CD4-positive, alpha-beta T cell treated with Interleukin-17A for 1 hour (primary cell): ENCODE measurements at places on chromosomes 3 and 15.

GRCh38 chr15:80180986-80181385 is 28.2 kb downstream of the FAH start:
- DNase-seq, result no peak

DNA sequence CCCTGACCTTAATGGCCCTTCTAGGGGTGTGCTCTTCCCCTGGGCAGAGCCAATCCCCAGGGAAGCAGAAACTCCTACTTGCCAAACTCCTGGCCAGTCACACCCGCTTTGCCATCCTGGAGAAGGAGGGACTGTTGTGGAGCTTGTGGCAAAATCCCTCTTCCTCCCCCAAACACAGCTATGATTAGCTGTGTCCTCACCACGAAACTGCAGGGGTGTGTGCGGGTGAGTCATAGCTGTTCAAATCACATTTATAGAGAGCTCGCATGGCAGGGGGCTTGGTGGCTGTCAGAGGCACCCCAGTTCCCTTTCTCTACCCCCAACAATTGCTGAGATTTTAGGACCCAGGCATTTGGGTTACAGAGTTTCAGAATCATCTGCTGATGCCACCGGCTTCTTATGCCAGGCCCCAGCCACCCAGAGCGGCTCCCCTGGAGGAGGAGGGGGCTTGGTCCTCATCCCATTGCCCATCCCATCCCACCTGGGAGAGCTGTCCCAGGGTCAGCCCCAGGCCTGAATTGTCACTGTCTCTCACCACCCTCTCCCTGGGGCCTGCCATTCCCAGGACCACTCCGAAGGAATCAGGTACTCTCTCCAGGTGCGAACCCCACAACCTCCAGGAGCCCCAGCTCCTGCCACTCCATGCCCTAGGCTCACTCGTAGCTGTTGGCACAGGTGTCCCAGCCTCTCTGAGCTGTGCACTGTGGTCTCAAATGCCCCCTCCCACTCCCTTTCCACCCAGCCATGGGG is 28.8 kb upstream of the MAGEF1 start:
- no peak for DNase-seq

GRCh38 chr3:73772076-73772886 is 147.5 kb upstream of the PDZRN3 start:
- no peak for DNase-seq

DNA sequence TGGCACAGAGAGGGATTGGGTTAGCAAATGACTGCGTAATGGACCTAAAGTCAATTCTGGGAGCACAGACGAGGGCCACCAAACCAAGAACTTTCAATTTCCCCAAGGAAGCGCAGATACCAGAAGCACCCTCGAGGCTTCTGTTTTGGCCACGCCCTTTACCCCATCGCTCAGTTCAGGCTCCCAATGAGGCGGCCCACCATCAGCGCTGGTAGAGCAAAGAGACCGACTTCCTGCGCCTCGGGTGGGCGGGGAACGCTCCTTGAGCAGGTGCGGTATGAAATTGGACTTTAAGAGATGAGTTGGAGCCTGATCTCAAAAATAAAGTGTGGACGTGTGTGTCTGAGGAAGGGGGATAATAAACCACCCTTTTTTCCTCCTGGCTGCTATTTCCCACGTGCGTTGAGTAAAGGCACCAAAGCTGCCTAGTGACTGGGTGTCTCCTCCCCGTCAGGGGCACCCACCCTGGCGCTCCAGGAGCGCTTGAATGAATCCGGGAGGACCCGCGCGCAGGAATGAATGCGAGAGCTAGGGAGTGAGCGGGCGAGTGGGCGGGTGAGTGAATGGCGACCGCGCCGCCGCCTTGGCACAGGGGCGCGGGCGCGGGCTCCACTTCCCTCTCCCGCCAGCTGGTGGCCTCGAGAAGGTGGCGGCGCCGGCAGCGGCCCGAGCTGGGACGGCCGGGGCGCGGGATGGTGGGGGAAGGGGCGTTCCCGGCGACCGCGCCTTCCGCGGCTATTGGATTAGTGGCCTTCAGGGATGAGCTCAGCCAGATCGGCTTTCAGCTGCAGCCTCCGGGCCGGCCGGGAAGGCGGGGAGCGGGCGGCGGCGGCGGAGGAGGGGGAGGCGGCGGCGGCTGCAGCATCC is at the start of gene SPSB4:
Gene SPSB4, plus strand, starts transcription at position 772 of the 867 bp plus-strand sequence. CDS start 14,758 bp downstream, outside the sequence.
- DNase-seq, result no peak

DNA sequence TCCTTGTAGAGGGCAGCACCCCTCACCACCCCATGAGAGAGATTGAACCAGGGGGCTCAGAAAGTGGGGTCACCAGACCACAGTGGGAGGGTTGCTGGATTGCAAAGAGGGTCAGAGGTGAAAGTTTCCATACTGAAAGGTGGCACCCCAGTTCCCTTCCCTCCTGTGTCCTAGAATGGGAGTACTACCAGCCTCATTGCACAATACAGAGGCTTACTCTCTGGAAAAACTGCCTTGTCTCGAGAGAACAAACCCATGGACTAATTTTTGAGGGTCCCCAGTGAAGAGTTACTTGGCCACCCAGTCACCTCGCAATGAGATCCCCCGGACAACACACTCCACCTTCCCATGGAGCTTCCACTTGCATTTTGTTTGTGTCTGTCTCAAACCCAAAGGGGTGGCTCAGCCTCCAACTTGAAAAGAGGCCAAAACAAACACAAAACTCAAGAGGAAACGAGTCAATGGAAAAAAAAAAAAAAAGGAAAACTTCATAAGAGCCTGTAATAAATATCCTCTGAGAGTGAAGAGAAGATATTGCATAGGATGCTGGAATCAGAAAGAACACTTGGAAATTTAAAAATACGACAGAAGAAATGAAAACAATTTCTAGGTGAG is 18.6 kb downstream of the MESP2 start:
- DNase-seq, result no peak

DNA sequence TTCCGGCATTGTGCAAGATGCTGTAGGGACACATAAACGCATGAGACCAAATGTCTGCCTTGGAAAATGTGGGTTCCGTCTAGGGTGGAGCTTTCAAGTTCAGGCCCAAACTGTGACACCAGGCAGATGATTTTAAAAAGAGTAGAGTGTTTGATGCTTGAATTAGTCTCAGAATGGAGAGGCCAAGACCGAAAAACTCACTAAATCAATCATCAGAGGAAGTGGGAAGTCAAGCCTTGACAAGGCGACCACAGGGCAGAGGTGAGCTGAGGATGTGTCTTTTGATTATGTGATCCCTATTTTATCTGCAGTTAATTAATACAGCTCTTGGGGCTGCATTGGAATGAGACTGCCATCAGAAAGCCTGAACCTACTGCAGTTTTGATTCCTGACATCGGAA is 275.4 kb downstream of the ABHD5 start:
- DNase-seq, result no peak

DNA sequence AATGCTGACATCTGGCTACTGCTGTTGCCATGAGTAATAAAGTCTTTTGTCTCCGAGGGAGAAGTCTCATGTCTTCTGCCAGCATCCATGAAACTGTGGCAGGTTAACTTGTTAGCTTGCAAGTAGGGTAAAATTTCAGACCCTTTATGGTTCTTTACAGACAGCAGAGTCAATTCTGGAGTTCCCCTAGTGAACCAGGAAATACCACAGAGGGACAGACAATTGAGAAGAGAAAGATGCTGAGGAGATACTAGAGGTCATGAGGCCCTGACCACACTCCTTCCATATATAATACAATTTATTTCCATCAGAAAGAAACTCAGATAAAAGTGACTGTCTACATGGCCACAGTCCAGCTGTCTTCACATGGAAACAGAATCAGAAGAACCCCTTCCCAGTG is 38.1 kb downstream of the NMNAT3 start:
- DNase-seq, result no peak

DNA sequence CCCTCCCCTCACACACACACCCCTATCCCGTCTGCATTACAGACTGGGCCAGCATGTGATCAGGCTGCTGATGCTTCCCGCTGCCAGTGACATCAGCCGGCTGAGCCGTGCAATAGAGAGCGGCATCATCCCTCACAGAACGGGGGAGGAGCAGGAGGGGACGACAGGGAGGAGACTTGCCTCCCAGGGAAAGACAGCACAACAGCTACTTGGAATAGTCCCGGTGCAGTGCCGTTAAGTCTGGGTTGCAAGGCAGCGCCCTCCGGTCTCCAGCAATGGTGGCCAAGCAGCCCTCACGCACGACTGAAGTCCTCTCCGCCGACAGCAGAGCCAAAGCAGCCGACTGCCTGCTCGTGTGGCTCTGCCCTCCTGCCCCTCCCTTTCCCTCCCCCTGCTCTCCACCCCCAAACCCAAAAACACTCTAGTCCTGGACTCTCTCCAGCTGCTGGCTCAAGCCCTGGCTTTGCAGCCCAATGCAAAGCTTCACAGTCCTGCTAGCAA is 31.5 kb upstream of the RPS17 start:
- no peak for DNase-seq

DNA sequence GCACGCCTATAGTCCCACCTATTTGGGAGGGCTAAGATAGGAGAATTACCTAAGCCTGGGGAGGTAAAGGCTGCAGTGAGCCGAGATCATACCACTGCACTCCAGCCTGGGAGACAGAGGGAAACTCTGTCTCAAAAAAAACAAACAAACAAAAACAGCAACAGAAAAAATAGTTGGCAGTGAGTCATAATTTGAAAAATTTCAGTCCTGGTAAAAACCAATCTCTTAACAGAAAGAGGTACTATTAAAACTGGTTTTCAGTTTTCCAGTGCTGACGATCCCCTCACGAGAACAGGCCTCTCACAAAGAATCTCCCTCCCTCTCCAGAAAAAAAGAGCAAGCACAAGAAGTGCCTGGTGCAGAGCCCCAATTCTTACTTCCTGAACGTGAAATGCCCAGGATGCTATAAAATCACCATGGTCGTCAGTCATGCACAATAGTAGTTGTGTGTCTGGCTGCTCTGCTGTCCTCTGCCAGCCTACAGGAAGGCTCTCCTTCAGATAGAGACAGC is 22.8 kb upstream of the MAP4 start:
- DNase-seq, result no peak

- no peak for DNase-seq
Measured at GRCh38 chr3:4506559-4507023, 13.4 kb downstream of the ITPR1 start.

DNA sequence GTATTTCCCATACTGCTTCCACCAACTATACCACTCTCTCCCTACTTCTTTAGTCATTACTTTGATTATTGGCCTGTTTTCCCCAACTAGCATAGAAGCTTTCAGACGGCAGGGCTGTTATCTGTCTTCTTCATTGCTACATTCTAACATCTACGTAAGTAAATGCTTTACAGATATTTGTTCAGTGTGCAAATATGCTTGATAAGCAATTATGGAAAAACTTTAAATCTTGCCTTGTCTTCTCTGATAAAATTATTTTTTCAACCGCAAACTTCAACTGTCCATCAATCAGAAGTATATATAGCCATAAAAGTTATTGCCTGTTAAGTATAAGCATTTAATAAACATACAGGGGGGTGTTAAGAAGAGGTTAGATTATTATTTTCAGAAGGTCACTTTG is 35.7 kb downstream of the ZDHHC23 start:
- no peak for DNase-seq

DNA sequence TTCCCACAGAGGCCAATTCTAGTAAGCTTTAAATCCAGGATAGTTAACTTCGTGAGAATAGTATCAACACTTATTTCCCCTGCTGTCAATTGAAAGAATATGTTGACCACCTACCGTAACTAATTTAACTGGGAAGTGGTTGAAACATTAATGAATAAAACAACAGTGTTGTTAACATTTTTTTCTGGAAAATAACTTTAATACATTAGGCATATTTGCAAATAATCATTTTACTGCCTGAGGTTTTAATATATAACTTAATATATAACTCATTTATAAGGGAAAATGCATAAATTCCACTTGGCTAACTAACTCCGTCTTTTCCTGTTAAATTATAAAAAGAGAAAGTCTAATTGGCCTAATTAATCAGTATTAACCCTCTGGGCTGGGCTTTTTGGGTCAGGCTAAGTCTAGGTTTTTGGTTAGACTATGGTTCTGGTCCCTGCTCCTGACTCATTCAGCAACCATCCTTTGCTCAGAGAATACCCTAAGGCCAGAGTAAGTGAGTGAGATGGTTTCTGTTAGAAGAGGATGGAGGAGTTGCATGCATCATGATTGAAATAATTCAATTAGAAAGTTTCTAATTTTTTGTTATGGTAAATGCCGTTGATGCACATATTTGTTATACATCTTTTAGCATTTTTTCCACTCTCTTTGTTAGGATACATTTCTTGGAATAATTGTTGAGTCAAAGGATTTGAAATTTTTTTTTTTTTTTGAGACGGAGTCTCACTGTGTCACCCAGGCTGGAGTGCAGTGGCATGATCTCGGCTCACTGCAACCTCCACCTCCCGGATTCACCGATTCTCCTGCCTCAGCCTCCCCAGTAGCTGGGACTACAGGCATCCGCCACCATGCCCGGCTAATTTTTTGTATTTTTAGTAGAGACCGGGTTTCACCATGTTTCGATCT is 10.8 kb upstream of the SKIL start:
- DNase-seq, result no peak

DNA sequence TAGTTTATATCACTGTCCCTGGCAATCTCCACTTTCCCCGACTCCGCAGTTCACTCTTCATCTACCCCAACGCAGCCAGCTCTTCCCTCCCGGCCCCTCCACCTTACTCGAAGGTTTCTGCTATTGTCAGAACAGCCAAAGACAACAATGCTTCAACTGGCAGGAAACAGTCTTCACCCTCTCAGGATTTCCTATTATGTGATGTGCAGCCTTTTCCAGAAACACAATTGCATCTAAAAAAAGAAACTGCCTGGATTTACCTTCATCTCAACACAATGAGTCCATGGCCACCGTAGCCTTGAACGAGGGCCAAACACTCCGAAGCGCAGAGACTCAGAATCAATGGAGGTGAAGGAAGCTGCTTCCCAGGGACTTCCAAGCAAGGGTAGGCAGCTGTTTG is 182.1 kb upstream of the TSC22D2 start:
- no peak for DNase-seq

- no peak for DNase-seq
Measured at GRCh38 chr3:58557491-58557890, 19.7 kb downstream of the FAM107A start.

GRCh38 chr3:36926292-36926897 is 18.5 kb downstream of the TRANK1 start:
- no peak for DNase-seq

DNA sequence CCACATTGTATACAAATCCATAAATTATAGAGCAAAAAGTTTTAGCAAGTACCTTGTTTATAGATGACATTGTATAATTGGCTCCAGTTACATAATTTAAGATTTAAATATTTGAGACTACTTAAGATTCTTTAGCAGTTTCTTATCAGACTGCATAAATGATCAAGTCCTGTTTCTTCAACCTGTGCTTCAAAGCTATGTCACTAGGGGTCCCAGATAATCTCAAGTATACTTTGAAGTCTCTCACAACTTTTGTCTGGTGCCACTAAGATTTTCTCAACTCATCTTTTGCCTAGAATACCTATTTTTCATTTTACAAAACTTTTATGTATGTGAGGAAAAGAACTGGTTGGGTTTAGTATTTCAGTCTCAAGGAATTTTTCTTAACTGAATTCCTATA is 205.5 kb downstream of the STAG1 start:
- peak; percentile 31 for DNase-seq
